ENCODE measurements at places on chromosomes 11 and 22.

DNA sequence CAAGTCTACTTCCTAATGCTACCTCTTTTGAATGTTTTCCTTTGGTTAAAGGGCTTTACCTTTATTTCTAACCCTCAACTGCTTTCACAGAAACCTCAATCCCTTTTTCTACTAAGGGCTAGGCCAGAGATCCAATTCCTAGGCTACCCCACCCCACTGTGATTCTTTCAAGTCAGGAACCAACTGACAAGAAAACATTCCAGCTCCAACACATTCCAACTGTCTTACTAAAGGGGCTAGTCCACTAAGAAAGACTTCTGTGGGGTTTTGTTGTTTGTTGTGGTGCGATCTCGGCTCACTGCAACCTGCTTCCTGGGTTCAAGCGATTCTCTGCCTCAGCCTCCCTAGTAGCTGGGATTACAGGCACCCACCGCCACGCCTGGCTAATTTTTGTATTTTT is 151.3 kb downstream of the APOL5 start:
- no peak for DNase-seq

GRCh38 chr11:114571712-114572111 is 12.0 kb upstream of the NXPE1 start:
- DNase-seq = no peak

- DNase-seq = no peak
Measured at GRCh38 chr11:102415304-102415916, 37.2 kb downstream of the TMEM123 start.

DNA sequence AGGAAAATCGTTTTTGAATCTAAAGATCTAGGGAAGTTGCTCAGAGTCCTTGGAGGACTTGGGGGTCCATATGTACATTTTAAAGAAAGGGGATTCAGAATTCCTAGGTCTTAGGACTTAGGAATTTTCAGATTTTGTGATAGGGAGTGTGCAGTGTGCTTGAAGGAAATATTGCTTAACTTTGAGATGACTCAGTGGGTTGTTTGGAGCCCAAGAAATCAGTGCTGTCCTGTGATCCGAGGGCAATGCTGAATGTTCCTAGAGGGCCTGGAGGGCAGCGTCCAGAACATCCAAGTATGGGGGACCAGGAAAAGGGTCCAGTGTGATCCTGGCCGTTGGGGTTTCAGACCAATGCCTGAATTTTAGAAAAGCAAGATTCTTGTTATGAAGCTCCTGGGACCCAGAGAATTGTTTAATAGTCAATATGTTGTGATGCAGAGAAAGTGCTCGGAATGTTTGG is 3.1 kb upstream of the IGF2 start:
- no peak for DNase-seq

- no peak for DNase-seq
Measured at GRCh38 chr11:15884777-15885540, 471.4 kb downstream of the SOX6 start.

- DNase-seq = no peak
Measured at GRCh38 chr11:94100253-94100652, 28.4 kb upstream of the PANX1 start.

GRCh38 chr11:6237761-6238302 is 1.1 kb upstream of the CNGA4 start:
- no peak for DNase-seq

DNA sequence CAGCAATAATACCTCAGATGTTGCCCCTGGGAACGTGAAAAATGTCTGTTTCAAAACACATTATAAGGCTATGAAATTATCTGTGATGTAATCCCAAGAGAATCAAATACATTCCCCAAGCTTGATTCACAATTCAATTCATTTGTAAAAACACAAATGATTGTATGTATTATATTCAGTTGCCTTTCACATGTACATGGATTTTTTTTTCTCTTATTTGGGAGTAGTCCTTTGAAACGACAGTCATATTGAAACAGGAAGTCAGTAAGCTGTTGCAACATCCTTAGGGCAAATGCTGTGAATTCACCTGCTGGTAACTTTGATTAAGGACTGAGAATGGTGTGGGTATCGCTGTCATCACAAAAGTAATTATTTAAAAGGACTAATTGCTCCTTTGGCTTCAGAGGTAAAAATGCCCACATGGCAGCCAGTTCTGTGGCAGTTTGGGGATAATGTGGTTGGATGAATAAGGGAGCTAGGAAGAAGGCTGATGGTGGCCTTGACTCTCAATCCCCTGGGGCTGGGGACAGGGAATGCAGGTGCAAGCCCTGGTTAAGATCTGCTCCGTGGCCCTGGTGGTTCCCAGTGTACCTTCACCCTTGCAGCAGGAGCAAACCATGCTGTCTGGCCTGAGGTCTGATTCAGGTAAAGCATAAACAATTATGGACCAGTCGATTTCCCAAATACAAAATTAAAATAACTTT is 13.2 kb downstream of the EHF start:
- DNase-seq = peak; percentile 18

- no peak for DNase-seq
Measured at GRCh38 chr22:24153353-24153752, 27.9 kb upstream of the SUSD2 start.

- DNase-seq = no peak
Measured at GRCh38 chr11:28834877-28835276, 726.7 kb downstream of the METTL15 start.

- no peak for DNase-seq
Measured at GRCh38 chr11:2582351-2582945, 117.3 kb downstream of the KCNQ1OT1 start.

- no peak for DNase-seq
Measured at GRCh38 chr22:35514366-35514765, 26.3 kb upstream of the RASD2 start.

GRCh38 chr11:57491371-57492061 is 24.0 kb downstream of the SLC43A1 start:
- no peak for DNase-seq

- DNase-seq = no peak
Measured at GRCh38 chr11:96103721-96104120, 179.8 kb upstream of the MTMR2 start.

GRCh38 chr11:113177671-113178070 is 136.7 kb upstream of the TTC12 start:
- DNase-seq = no peak

GRCh38 chr22:27460591-27461347 is 340.8 kb downstream of the MN1 start:
- no peak for DNase-seq

- DNase-seq = no peak
Measured at GRCh38 chr11:86145439-86146156, 76.7 kb upstream of the PICALM start.

DNA sequence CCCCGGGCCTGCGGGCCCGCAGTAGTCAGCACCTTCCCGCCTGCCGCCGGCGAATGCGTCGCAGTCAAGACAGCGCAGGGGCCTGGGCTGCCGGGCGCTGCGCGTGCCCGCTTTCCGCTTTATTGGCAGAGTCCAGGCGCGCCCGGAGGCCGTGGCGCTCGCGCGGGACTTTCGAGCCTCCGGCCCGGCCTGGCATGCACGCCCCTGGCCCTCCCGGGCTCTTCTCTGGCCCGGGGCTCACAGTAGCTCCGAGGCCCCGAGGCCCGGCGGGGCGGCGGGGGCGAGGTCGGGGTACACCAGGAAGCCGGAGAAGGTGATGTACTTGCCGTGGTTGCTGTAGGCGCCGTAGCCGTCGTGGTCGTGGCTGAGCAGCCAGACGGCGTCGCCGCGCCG is 3.1 kb downstream of the FAM180B start:
- DNase-seq = no peak

GRCh38 chr11:82845356-82846353 is 54.6 kb downstream of the PRCP start:
- no peak for DNase-seq

DNA sequence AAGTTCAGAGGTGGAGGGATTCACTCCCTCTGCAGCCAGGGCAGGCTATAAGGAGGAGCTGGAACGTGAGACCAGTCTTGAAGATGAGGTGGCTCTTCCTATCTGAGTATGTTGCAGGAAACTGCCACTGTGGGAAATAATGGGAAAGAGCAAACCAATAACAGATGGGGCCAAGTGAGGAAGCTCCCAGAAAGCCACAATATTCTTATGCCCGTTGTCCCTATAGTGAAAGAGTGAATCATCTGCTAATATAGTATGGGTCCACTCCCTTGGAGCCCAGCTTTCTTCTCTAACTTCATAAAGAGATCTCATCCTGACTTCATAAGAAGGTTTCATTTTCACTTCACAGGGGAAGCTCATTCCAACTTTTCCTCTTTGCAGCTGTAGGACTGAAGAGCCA is 206.4 kb downstream of the BLID start:
- DNase-seq = no peak

DNA sequence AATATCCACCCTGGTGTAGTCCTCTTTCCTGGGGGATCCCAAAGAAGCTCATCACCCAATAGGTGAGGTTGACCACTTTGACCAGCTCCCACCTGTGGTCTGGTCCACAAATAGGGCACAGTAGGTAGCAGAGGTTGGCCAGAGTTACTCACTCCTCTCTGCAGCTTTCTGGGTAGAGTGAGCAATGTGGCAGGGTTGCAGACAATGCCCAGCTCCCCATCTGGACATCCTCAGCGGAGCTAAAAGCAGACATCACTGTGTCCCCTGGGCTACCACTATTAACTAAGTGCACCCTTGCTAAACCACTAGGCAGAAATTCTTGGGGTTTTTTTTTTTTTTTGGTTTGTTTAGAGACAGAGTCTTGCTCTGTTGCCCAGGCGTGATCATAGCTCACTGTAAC is 48.4 kb upstream of the TP53I11 start:
- no peak for DNase-seq

DNA sequence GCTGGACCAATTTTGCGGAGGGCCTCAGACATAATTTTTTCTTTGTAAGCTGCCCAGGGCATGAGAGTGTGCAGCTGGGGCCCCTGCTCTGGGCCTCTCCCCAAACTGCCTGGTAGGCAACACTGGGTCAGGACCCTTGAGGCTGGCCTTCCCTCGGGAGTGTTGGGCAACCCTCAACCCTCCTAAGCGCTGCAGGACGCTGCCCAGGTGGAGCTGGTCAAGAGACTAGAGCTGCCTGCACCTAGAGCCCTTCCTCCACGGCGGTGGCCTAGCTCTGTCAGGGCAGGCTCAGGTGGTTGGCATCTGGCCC is 505 bp upstream of the TMEM132A start:
- DNase-seq = no peak

DNA sequence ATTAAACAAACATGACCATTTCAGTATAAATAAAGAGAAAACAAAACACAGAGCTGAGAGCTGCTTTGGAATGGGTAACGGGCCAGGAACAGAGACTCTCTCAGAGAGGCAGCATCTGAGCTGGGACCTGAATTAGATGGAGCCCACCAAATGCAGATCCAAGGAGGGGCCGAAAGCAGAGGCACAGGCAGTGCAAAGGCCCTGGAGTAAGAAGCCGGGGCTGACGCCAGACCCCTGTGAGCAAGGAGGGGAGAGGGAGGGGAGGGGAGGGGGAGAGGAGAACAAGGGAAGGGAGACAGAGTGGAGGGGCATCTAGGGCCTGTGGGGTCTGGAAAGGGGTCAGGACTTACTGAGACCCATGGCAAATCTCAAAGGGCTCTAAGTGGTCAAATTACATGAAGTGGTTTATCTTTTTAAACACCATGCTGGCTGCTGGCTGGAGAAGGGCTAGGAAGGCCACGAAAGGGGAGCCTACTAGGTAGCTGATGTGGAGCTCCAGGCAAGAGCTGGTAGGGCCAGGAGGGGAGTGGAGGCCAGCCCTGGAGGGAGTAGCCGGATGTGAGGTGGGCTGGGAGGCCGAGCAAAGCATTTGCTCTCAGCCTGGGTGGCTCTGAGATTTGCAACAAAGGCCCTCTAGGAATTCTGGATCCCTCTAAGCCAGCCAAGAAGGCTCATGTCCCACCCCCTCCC is 3.2 kb downstream of the OSBPL5 start:
- no peak for DNase-seq

- DNase-seq = no peak
Measured at GRCh38 chr11:120112174-120112796, 25.6 kb downstream of the TRIM29 start.

- DNase-seq = peak; percentile 92
Measured at GRCh38 chr11:2211113-2211971, 39.7 kb upstream of the TH start.

DNA sequence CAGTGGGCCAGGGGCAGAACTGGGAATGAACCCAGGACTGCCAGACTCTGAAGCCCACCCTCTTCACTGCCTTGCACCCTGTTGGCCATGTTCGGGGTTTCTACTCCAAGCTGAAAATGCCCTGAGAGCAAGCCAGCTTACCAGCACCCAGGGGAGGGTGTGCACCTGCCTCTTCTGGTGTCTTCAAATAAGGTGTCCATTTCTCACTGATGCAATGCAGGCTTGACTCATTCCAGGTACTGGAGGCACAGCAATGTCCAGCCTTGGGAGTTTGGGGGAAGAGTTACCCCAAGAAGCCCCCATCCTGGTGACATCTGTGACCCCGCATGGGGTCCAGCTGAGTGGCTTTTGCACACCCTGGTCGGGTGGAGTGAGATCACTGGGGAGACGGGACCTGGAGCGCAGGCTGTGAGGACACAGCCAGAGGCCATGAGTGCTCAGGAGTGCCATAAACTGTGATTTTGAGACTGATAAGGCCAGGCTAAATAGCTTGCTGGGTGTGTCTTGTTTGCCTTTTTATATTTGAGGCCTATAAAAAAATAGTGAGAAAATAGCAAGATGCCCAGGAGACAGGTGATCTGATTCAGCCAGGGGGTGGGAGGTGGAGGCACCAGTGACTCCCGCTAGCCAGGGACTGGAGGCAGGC is 4.6 kb upstream of the CERK start:
- DNase-seq = peak; percentile 7

- no peak for DNase-seq
Measured at GRCh38 chr11:14577835-14578529, 57.8 kb upstream of the PSMA1 start.

- peak; percentile 5 for DNase-seq
Measured at GRCh38 chr11:75142714-75143419, 8.0 kb upstream of the SLCO2B1 start.

DNA sequence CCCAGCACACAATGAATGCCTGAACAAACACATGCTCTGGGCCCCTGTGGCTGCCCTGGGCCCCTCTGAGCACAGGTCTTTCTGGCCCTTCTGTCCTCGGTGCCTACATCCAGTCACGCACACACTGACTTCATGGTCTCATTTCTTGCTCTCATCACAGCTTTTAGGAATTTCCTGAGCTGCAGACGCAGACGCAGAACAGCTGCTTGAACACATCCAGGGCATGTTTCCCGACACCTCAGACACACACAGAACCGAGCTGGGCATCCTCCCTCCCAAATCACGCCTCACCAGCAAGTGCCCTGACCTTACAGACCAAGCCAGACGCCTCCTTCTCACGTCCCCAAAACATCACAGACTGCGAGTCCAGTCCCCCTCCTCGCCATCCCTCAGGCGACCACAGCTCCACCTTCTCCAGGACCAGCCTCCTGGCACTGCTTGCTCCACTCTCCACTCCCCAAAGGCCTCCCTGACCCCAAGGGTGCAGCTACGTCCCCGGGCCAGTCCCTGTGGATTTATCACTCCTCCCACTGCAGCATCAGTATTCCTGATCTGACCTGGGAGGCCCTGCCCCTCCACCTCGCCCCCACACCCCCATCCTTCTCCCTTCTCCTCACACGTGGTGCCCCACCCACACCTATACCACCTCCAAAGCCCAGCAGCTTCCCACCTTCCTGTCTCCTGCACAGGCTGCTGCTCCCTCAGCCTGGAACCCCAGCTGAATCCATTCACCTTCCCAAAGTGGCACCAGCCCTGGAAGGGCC is 12.9 kb downstream of the SIRT3 start:
- DNase-seq = no peak

Measured in NCI-H748 treated with DMSO at 0.1 percent for 48 hours (cell line).